GM04504 (cell line): ENCODE measurements at places on chromosomes 3 and 15.

- no peak for DNase-seq
Measured at GRCh38 chr3:28210968-28211713, 30.3 kb upstream of the CMC1 start.

GRCh38 chr15:64017591-64018163 lies 28.6 kb downstream of the DAPK2 start:
- DNase-seq: no peak

DNA sequence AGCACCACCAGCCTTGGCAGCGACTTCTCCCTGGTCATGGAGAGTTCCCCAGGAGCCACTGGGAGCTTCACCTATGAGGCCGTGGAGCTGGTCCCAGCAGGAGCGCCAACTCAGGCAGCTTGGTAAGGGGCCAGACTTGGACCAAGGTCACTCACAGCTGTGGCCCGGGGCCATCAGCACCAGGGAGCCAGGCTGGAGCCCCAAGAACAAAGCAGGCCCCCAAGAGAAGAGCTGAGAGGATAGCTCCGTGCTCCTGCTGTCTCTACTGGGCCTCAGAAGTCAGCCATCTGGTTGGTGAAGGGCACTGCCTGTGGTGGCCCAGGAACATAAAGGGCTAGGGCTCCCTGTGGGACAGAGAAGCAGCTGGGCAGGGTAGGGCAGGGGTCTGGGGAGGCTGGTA lies 14.7 kb upstream of the CPNE9 start:
- no peak for DNase-seq

- no peak for DNase-seq
Measured at GRCh38 chr3:124699686-124700396, 30.4 kb upstream of the UMPS start.

DNA sequence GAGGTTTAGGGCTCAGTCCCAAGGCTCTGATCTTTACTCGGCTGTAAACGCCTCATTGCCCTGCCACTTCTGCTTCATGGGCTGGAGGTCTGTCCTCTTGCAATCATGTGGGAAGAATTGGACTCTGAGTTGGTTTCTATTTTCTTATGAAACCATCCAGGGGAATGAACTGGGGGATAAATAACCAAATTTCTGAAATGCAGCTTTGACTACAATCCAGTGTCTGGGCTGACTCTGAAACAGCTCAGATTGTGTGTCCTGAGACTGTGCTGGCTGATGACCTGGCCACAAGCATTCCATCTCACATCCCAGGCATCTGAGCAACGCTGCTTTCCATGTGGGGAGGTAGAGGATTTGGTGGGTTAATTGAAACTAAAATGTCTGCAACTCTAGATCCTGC lies 71.0 kb upstream of the GALNT15 start:
- DNase-seq: peak; percentile 82

GRCh38 chr3:105811518-105812193 lies 57.2 kb downstream of the CBLB start:
- DNase-seq: no peak
